ENCODE measurements at places on chromosomes 16 and 17. TPM values are rescaled to one million over a fixed set of nuclear protein-coding genes. Genes with fewer than 3 reads are reported as not detected.

RASL10B gene
- total RNA-seq: not detected

GUCY2D gene
- not detected for total RNA-seq

SLC35G6 gene
- not detected for total RNA-seq

ABCC3 gene
- total RNA-seq: 453 TPM

HCRT gene
- not detected for total RNA-seq

TPSAB1 gene
- 7.8 TPM for total RNA-seq

ABCC12 gene
- total RNA-seq: not detected
